ENCODE measurements at places on chromosomes 3 and 15. TPM values are rescaled to one million over a fixed set of nuclear protein-coding genes. Genes with fewer than 3 reads are reported as not detected.

DNA sequence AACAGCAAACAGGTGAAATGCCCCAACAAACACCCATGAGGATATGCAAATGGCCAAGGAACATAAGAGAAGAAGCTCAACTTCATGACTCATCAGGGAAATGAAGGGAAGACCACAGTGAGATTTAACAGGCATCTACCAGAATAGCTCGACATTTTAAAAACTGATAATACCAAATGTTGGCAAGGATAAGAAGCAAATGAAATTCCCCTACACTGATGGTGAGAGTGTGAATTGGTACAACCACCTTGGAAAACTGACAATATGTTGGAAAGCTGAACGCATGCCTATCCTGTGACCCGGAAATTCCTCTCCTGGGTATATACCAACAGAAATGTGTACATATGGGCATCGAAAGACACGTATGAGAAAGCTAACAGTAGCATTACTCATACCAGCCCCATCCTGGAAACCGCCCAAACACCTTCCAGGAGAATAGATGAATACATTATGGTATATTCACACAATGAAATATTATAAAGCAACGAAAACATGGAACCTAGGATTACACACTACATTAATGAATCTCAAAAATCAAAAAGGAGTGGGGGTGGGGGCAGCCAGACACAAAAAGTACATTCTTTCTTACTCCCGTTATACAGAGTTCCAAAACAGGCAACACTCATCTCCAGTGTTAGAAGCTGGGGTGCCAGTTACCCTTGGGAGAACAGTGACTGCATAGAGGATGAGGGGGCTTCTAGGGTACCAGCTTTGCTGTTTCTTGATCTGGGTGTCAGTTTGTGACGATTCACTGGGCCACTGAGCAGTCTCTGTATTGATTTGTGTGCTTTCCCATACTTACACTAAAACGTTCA is 16.9 kb downstream of the RFTN1 start:
- no peak for DNase-seq

Gene CELF6
- total RNA-seq: 1.9 TPM

DNA sequence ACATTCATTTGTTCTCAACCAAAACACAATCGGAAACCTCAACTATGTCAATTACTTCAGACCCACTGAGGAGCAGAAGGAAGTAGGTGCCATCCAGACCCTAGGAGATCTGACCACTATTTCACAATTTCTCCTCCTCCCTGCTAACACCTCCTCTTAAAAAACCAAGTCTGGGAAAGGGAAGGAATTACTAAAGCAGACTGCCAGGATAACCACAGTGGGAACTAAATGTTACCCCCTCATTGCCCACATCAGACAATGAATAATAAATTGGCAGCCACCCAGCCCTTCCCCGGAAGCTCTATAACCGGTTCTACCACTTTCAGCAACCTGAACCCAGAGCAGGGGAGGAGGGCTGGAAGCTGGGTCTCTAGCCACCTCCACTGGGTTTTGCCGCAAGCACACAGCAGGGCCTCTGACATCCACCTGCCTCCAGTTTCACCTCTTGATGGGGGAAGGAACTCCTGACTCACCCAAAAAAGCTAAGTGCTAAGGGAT is 17.6 kb downstream of the C15orf62 start:
- DNase-seq: no peak

Gene SAMMSON
- total RNA-seq: not detected

Gene MAPKBP1
- total RNA-seq: 24.1 TPM

DNA sequence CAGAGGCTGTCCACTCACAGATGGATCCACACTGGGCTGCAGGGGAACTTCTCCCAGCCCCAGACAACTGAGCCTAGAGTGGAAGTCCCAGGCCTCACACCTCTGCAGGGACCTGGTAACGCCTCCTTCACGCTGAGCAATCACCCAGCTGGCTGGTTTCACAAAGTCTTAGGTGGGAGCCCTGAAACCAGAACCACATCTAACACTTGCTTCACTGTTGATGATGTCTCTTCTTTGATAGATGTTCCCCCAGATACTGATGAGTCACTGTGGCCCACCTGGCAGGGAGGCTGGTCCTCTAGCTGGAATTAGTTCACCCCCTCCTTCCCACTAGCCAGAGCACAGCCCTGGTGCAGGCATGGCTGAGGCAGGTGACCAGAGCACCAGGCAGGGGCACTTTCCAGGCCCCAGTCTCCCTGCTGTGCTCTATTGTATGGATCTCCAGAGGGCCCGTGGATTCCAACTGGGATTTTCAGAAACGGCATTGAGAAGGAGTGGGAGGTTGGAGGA is 33.5 kb downstream of the MYL3 start:
- no peak for DNase-seq

GRCh38 chr3:187714404-187714979 is 12.1 kb upstream of the RTP2 start:
- DNase-seq: peak; percentile 69

Gene NOP10
- 194 TPM for total RNA-seq

GRCh38 chr15:89167267-89168176 is 53.9 kb downstream of the RLBP1 start:
- DNase-seq: no peak

Gene RTP1
- not detected for total RNA-seq

DNA sequence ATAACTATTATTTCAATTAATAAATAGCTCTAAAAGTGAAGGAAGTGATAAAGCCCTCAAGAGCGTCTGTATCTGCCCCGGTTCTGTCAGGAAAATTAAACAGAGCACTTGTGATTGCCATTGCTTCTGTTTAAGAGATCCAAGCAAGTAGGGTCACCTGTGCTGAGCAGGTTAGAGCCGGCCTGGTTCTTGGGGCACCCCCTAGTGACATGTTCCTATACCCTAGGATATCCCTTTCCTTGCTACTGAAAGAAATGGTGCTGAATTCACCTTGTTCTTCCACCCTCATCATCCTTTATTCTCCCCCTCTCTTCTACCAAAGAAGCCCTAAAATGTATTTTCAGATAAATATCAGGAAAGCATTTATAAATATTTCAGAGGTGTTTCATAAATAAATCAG is 323.5 kb downstream of the RORA start:
- DNase-seq: no peak

DNA sequence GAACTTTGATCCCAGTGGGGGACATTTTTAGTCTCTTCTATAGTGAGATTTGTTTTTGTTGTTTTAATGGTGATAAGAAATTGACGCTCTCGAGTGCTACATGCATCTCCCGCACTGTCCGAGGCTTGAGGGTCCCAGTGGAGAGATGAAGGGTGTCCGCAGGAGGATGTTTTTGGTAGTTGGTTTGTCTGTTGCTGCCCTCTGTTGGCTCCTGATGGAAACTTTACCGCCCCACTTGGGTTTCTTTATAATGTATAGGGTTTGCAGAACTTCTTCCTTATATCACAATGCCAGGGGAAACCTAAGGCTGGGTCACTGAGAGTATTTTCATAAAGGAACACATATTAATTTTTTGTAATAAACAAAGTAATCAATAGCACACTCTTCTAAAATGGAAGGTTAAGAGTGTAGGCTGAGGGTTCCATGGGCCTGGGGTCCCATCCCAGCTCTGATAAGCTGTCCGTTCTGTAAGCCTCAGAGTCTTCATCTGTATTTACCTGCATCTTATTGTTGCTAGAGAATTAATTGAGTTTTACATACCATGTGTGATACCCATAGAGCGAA is 185.3 kb upstream of the FEZF2 start:
- DNase-seq: no peak

DNA sequence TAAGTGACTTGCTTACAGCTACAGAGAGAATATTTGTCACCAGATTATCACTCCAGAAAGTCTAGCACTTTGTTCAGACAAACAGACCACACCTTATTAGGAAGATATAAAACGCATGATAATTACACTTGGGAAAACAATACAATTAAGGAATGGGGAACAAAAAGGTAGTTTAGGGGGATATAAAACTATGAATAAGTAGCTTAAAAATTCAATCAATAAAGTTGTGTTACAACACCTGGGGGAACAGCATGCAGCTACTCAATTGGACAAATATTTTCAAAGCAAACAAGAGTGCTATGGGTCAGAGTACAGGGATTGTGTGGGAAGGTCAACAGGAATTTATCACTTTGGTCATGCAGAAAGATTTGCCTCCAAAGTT is 15.1 kb downstream of the CLDN1 start:
- DNase-seq: no peak

Gene SLC38A3
- total RNA-seq: 1.5 TPM

- DNase-seq: no peak
Observed at GRCh38 chr15:79602731-79603130, 170.6 kb downstream of the MINAR1 start.

Gene FRMD4B
- 50.6 TPM for total RNA-seq

DNA sequence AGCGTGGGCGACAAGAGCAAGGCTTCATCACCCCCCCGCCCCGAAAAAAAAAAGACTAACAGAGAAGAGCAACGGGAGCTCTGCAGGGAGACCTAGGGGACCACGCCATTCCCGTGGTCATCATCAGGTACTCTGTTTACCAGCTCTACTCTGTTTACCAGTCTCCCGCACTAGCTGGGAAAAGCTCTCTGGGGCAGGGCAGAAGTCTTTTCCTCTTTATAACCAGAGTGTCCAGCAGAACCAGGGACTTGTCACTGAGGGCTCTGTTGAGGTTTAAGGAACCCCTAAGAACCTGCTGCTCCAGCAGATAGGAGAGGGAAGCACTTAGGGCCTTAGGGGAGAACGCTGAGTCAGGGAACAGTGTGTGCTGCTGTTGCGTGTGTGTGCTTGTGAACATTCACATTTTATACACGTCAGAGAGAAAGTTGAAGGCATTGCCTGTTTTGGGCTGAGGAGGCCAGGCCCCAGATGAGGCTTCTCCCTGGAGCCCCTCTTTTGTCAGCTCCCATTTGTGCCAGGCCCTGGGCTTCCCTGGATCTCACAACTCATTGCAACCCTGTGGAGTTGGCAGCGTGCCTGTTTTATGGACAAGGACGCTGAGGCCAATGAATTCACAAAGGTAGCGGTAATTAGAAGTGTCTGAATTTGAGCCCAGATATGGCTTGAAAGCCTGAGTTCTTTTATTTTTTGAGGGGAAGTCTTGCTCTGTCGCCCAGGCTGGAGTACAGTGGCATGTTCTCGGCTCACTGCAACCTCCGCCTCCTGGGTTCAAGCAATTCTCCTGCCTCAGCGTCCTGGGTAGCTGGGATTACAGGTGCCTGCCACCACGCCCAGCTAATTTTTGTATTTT is 24.2 kb upstream of the ERICH6 start:
- no peak for DNase-seq

- DNase-seq: no peak
Observed at GRCh38 chr3:194675081-194675640, 3.2 kb upstream of the LSG1 start.

Gene WDR53
- total RNA-seq: 3.7 TPM

DNA sequence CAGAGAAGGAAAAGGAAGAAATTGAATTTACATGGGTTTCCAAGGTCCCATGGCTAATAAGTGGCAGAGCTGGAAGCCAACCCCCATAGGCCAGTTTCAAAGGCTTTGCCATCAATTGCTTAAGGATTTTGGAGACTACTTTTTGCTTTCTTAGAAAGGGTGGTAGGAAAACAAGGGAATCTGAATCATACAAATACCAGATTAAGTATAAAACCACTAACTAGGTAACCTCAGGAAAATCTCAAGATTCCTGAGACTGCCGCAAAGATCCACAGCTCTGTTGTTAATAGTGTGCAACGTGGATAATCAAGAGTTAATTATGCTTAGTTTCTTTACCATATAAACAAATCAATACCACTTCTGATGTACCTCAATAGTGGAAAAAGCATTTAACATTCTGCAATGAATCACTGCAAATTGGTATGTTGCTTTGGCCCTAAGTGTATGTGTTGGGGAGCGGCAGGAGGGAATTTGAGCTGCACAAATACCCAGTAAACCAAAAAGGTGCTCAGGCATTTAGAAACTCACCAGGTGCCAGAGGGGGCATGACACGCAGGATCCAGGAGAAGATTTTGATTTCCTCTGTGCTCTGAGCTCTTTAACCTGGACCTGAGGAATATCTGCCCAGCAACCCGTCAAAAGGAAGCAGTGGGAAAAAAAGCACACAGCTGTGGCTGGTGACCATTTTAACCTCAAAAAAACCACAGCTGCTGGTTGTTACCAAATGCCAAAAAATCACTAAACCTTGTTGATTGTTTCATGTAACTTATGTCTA is 22.0 kb downstream of the AADAC start:
- DNase-seq: no peak

Gene CA12
- 1.6 TPM for total RNA-seq

DNA sequence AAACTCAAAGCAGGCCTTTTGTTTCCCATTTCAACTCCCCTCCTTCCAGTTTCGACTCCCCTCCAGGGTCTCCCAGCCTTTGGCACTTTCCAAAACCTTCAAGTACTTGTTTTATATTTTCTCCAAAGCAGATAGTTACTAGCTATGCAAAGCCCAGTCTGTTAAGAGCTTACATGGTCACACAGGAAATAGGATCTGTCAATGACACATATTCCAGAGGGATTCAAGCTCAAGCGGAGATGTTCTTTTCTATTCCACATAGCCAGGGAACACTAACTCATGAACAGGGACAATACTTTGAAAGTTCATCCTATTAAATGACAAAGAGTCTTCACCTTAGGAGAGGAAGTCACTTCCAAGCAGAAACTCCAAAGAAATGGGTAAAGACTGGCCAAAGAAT is 18.6 kb downstream of the SUCLG2 start:
- no peak for DNase-seq

- DNase-seq: no peak
Observed at GRCh38 chr15:99734575-99734974, 1.3 kb upstream of the LYSMD4 start.

DNA sequence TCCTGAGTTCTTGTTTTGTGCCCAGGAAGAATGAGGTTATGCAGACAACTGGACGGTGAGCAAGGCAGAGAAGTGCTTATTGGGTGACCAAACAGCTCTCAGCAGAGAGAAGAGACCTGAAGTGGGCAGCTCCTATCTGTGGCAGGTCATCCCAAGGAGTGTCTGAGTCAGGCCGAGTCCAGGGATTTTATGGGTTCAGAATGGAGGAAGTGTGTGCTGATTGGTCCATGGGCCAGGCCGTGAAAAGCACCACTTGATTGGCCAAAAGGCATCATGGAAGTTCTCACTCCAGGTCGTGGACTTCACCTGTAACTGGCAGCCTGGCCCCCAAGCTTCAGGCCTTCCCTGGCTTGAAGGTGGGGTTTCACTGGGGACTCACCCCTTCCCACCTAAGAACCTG is 74.5 kb downstream of the NR1D2 start:
- DNase-seq: no peak

- no peak for DNase-seq
Observed at GRCh38 chr15:61743345-61743909, 316.8 kb downstream of the VPS13C start.

Gene ECE2
- total RNA-seq: not detected

Gene SAMD7
- total RNA-seq: not detected

DNA sequence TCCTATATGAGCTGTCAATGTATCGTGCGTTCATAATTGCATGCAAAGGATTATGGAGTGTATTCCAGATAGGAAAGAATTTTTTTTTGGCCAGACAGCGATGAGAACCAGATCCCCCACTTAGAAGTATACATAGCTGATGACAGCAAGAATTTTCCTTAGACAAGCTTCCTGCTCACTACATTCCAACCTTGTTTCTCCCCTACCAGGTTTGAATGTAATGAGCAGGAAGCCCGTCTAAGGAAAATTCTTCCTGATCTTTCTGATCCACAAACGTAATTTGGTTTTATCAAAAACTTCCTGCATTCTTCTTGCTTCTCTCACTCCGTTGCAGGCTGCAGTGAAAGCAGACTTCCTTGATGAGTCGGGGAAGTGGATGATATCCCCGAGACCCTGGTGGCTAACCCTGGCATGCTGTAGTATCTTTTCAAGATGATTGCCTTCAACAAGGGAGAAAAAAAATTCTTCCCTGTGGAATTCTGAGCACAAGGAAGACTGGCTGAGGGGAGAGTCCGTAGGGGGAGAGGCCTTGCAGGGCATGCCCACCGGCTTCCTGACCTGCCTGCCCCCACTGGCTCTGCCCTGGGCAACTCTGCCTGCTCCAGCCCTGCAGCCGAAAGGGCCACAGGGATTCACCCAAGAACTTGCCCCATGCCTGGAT is 243.1 kb downstream of the TLE3 start:
- no peak for DNase-seq

Gene HIGD2B
- not detected for total RNA-seq

All from omental fat pad (tissue), 4 donors.